ENCODE measurements at places on chromosomes 2 and 18. TPM values are rescaled to one million over a fixed set of nuclear protein-coding genes. Genes with fewer than 3 reads are reported as not detected.

The CGREF1 gene
- 3.0 TPM for total RNA-seq

The COL4A3 gene
- total RNA-seq = not detected

The FIGN gene
- 27.7 TPM for total RNA-seq

The ZNF804A gene
- total RNA-seq = not detected

Measured in neural progenitor cell (in vitro differentiated cells).